Cortex of kidney (tissue), 1 donor: ENCODE measurements at places on chromosomes 11 and 22.

DNA sequence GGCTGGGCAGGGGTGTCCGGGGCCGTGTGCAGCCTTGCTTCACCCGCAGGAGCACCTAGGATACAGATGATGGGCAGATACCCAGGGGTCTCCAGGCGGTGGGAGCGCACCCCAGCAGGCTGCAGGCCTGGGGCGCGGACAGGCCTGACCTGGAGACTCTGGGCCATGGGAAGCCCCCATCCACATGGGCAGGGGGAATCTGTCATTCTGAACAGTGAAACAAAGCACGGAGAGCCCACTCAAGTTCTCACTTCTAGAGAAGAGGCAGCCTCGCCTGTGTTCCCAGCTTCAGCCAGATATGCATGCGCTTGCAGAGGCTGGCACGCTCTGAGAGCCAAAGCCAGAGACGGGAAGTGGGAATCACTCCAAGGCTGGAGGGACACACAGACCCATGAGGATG is 333.1 kb downstream of the BRD1 start:
- DNase-seq, result no peak

- DNase-seq, result no peak
Observed at GRCh38 chr11:93143186-93143585, 54.6 kb downstream of the SLC36A4 start.

DNA sequence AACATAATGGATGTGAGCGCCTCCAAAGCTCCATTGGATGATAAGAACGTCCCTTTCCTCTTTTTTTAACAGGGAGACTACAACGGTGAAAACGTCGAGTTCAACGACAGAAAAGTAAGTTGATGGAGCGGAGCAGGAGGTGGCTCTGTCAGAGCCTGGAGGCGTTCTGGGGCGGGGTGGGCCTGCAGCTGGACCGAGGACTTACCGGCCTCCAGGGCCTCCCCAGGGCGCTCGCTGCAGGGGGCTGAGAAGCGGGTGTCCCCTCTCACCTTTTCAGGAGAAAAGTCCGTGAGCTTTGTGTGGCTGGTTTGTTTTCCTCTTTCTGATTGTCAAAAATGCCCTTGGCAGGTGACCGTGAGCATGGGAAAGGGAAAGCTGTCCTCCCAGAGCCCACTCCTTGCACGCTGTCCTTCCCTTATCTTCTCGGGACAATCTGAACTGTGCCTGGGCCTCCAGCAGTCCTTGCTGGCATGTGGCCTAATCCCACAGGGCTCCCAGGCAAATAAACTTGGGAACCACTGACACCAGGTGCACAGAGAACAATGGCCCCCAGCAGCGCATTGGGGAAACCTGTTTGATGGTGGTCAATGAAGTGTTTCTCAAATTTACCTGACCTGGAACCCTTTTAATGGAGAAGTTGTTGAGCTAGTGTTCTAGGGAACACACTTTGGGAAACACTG is 38.4 kb downstream of the ANO1 start:
- no peak for DNase-seq

GRCh38 chr11:92046103-92046502 is 178.5 kb upstream of the FAT3 start:
- DNase-seq, result no peak

- DNase-seq, result no peak
Observed at GRCh38 chr22:38966380-38966702, 8.9 kb downstream of the APOBEC3A start.

GRCh38 chr22:39094717-39095389 is 2.2 kb upstream of the APOBEC3H start:
- DNase-seq, result no peak
